ENCODE measurements at places on chromosomes 2 and 18.

DNA sequence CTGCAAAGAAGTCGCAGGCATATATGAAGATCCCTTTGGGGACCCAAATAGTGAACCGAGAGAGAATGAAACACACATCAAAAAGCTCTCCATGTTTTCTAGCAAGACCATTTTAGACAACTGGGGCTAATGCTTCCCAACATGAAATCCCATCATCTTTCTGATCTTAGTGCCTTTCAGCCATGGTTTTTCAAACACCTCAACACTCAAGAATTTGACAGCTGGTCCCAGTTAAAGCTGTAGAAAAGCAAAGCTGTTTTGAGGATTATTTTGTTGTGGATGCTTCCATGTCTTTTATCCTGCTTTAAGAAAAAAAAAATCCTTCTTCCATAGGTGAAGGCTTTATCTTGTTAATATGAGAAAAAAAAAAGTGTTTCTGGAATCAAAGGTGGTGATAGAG, 259.1 kb downstream of the STK39 start:
- no peak for DNase-seq

DNA sequence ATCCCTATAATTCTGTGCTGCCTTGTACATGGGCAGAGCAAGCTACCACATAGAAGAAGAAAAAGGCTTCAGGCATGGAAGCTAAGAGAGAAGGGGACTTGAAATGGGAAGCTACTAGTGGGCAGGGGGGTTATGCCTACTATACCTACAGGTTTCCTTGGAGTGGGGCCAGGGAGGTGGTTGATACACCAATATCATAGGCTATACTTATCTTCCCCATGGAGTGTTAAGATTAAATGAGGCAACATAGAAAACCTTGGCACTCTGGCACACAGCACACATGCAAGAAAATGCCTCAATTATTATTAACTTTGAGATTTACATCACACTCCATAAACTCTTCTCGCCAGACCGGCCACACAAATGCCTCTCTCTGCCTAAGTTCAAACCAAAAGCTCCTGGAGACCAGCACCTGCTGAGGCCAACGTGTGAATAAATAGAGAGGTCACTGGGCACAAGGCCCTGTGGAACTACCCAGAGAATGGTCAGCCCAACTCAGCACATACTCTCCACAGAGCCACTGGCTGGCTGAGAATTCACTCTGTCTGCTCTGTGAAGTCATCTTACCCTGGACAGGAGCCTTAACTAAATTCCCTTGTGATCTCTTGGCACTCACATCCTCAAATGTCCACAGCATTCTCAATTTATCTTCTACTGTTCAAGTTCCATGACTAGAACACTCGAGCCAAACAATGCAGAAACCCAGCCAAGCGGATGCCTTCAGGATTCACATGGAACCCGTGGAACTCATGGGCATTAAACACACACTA, 498.7 kb downstream of the BCL11A start:
- no peak for DNase-seq

- DNase-seq: no peak
These were observed 123.0 kb downstream of the MTX2 start for GRCh38 chr2:176392249-176392648.

DNA sequence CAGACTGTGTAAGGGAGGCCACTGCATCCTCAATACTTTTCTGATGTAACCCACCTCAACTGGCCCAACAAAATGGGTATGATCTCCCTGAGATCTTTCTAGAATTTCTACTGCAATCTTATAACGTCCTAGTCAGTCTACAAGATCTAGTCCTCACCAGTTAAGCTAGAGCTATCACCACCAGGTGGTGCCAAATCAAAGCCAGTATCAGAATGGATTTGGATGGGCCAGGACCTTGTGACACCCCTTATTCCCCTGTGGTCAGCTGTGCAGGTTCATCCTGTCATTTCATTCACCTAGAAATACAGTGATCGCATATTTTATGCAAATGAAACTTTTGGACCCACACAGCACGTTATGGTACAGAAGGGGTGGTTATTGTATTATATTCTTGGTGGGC, 90.3 kb downstream of the OLA1 start:
- peak; percentile 20 for DNase-seq

DNA sequence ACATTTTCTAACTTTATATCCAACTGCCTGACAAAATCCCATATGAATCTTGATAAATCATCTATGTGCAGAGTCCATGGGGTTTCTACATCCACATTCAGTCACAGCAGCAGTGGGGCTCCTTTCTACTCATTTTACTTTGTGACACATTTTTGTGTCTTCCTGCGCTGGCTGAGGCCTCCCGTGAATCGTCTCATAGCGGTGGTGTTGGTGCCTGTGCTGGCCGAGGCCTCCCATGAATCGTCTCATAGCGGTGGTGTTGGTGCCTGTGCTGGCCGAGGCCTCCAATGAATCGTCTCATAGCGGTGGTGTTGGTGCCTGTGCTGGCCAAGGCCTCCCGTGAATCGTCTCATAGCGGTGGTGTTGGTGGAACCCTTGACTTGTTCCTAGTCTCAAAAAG, 17.0 kb downstream of the SNED1 start:
- no peak for DNase-seq
